Stimulated activated CD4-positive, alpha-beta T cell treated with anti-CD3 and anti-CD28 coated beads, Interleukin-2, amount 100 ng/mL, for 4 hours (primary cell): ENCODE measurements at places on chromosomes 2 and 18.
A peak's percentile ranks its signal among the peaks of the same experiment; 100 is the strongest.

DNA sequence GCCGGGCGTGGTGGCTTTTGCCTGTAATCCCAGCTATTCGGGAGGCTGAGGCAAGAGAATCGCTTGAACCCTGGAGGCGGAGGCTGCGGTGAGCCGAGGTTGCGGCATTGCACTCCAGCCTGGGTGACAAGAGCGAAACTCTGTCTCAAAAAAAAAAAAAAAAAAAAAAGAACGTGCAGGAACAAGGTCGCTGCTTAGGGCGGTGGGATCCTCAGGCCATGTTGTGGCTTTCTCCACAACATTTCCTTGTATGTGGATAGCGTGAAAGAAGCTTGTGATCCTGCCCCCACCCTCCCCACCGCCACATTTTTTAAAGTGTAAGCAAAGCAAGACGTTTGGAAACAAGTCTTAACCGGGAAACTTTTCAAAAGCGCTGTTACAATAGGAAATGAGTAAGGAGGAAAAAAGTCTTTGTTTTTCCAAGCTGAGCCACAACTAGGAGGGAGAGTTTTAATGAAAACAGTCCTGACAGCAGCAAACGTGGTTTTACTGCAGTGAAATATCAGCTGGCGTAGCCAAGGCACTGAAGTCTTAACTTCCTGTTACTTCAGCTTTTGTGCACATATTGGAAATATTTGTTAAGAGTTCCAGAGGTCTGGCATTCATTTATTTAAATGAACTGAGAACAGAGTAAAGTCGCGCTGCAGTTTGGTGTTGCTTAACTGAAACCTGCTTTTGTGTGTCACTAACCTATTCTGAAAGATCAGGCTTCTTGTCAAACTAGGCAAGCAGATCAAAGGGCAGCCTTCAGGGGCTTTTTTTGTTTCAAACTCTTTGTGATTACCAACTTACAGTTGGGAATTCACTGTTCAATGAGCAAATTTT, 3.8 kb downstream of the TGIF1 start:
- DNase-seq, result no peak

DNA sequence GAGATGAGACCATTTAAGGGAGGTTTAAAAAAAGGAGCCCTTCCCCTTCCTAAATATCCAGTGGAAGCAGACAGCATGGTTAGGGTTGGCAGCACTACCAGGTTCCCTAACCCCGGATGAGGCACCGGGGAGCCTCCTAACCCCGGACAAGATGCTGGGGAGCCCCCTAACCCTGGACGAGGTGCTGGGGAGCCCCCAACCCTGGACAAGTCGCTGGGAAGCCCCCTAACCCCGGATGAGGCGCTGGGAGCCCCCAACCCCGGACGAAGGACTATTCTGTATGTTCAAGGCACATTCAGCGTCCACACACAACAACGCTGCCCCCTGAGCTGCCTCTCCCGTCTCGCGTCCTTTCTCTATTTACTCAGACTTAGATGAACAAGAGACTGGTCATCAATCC, 51.9 kb downstream of the ANKMY1 start:
- no peak for DNase-seq

- no peak for DNase-seq
Measured at GRCh38 chr2:40716879-40717278, 265.0 kb upstream of the SLC8A1 start.

DNA sequence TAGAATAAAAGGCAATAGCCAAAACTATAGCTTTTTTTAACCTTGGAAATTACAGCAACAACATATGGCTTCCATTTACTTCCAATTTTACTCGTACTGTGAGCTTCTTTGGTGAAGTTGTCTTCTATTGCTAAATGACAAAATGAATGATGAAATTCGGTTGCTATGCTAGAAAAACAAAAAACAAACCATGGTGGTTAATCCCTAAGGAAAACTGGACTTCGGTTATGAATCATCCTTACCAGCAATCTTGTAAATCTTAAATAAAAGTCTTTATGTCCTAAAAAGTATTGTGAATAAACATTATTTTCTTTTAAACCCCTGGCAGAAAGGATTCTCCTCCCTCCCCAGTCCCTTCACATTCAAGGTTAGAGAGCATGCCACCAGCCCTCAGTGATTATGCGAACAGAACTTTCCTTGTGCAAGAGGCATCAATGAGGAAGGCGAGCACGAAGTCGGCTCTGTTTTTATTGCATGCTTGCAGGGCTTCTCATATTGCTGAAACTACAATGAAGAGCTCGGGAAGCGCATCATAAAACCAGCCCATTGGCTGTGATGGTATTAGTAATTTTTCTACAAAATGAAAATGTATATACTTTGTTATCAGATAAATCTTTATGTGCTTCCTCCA, 62.9 kb downstream of the ZNF521 start:
- DNase-seq, result no peak

GRCh38 chr2:236545814-236546480, 23.7 kb upstream of the ACKR3 start:
- DNase-seq, result no peak

- DNase-seq, result no peak
Measured at GRCh38 chr18:71125581-71125980, 836.7 kb downstream of the SOCS6 start.

DNA sequence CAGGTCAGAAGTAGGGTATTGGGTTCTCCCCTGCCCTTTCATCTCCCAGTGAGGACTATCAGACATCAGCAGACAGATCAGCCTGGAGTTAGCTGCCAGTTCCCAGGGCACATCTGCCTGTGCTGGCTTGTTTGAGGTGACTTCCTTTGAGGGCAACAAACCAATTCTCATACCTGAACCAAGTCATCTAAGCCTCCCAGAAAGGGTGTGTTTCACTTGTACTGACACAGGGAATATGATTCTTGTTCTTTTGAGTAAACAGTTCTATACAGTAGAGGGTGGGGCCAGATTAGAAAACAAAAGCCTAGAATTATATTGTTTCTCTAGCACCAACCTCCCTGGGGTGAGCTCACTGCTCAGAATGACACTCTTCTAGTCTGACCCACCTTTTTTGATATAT, 591.9 kb downstream of the SLC4A3 start:
- DNase-seq, result no peak

GRCh38 chr2:216520112-216520511, 21.5 kb downstream of the RPL37A start:
- no peak for DNase-seq

- no peak for DNase-seq
Measured at GRCh38 chr2:119575439-119575838, 31.2 kb downstream of the CFAP221 start.

GRCh38 chr2:186992597-186992996, 143.6 kb upstream of the ZSWIM2 start:
- no peak for DNase-seq

GRCh38 chr2:29485631-29486030, 370.4 kb downstream of the CLIP4 start:
- DNase-seq, result no peak

DNA sequence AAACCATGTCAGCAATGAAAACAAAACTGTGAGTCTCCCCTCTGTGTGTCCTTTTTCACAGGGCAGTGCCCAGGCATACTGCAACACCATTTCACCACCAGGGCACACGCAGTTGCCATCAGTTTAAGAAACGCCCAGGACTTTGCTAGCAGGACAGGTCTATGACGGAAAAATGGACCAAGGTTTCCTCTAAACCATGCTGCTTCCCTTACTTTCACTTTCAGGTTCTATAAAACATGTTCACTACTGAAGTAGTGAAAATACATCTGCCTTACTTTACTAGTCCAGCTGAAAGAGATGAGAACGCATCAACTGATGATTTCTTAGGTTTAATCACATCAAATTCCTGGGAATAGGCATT, 110.5 kb downstream of the TCF4 start:
- DNase-seq, result peak; percentile 11

DNA sequence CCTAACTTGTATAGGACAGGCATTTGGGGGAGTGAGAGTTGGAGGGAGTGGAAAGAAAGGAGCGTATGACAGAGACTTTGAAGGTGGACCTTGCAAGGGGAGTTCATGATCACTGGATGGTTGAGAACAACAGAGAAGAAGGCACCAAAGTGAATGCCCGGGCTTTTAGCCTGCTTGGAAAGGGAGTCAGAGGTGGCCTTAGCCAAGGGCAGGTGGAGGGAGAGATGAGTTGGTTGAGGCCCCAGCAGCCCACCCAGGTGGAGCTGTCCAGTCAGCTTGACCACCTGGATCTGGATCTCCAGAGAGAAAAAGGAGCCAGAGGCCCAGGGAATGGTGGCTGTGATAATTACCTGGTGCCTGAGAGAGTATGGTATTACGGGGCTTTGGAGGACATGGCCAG, 73.6 kb downstream of the COA5 start:
- DNase-seq, result no peak

- DNase-seq, result no peak
Measured at GRCh38 chr2:36453652-36454051, 98.1 kb downstream of the CRIM1 start.

DNA sequence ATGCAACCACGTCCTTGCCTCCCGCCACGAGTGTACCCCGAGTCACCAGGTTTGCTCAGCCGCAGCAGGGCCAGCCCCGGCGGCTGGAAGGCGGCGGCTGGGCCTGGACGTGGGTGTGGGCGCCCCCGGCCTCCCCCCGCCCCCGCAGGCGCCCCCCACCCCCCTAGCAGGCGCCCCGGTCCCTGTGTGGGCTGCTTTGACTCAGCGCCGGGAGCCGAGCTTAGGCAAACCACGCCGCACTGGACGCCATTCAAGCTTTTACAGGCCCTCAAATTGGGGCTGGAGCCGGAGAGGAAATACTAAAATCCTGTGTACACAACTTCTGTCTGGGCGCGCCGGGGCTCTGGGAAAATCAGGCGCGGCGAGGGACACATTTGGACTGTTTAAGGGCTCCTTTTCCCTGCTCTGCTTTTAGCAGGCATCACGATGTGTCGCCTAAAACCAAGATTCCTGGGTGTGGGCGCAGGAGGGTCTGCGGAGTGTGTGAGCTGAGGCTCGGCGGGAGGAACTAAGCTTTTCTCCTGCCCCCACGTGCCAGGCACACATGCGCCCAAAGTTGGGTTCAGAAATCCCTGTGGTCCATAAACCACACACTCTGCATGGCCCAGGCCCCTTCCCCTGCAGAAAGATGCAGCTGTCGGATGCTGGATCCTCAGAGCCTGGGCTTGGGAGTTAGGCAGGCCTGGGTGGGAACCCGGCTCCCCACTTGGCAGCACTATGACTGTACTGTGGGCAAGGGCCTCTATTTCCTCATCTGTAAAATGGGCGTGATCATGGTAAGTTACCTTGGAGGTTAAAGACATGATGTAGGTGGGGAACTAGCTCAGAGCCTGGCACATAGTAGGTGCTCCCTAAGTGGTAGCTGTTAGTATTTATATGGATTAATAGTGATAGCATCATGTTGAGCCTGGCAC, 57.6 kb downstream of the ATOH8 start:
- DNase-seq, result no peak

GRCh38 chr18:63799189-63799588, 24.0 kb downstream of the SERPINB7 start:
- no peak for DNase-seq

DNA sequence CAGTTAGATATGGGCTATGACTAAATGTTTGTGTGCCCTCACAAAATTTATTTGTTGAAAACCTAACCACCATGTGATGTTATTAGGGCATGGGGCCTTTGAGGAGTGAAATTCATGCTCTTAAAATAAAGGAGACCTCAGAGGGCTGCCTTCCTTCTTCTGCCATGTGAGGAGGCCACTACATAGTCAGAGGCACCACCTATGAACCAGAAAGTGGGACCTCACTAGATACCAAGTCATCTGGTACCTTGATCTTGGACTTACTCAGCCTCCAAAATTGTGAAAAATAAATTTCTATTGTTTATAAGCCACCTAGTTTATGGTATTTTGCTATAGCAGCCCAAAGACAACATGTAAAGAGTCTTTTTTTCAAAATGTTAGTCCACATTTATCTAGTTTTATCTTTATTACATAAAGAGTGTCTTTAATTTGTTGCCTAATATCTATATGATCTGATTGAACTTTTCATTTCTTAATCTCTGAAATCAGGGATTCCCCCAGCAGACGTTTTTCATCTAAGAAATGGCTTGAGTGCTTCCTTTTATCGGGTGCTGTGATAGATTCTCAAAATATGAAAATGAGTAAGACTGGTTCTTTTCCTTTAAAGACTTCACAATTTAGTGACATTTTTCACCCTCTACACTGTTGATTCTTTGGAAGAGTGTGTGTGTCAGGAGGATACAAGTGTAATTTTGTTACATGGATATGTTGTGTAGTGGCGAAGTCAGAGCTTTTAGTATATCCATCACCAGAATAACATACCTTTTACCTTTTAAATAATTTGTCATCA, 34.2 kb downstream of the PMS1 start:
- DNase-seq, result no peak
